ENCODE measurements at places on chromosomes 5 and 9.

- no peak for DNase-seq
Measured at GRCh38 chr5:161165998-161166660, 314.1 kb upstream of the ATP10B start.

DNA sequence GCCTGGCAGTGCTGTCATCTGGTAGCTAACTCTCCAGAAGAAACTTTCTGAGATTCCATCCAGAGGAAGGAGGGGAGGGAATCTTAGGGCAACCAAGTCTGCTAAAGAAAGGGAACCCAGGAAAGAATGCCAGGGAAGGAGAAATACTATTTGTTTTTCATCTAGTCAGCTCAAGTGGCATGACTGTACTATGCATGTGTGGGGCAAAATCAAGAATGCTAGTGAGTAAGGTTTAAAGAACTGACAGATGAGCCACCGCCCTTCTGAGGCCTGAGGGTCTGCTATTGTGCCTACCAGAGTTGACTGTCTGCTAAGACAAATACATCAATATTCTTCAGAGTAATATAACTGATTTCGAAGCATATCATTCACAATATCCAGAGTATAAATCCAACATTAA, 204.2 kb downstream of the SLC12A2 start:
- DNase-seq: no peak

GRCh38 chr9:131273856-131274673, 2.2 kb downstream of the FAM78A start:
- DNase-seq: no peak

- DNase-seq: no peak
Measured at GRCh38 chr9:132582786-132583583, 579 bp downstream of the BARHL1 start.

DNA sequence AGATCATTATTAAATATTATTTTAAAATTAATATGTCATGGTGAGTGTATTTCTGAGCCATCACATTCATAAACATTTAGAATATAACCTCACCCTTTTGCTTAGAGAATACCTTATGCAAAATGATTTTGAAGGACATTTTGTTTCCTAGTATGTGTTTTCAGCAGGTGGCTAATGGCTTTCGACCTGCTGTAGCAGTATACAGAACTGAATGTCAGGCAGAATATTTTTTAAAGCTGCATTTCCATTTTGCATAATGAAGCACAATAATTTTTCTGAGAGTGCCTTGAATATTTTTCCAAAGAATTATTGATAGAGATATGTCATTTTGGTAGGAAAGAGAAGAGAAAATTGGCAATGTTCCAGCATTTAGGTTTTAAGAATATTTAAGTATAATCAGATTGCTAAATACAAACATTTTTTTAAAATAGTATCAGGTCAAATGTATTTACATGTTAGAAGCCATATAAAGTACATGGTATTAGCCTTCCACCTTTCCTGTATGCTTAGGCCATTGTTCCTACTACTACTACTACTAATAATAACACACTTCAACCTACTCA, 42.3 kb downstream of the PAM start:
- DNase-seq: no peak

DNA sequence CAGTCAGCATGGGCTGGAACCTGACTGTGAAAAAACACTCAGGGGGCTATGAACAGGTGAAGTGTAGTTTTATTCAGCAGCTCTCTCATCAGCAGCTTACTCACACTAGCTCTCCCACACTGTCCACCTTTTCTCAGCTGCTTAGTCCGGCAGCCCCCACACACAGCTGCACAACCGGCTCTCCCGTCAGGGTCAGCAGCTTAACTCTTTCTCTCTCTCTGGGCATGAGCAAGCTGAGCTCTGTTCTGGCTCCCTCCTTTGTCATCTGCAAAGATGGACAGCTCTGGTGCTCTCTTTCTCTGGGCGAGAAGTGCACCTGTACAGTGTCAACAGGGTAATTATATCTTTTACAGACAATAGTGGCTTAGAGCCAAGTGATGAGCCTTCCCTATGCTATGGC, 8.2 kb downstream of the DMAC1 start:
- DNase-seq: no peak

GRCh38 chr9:134069480-134070399, 1.9 kb upstream of the BRD3 start:
- DNase-seq: no peak

DNA sequence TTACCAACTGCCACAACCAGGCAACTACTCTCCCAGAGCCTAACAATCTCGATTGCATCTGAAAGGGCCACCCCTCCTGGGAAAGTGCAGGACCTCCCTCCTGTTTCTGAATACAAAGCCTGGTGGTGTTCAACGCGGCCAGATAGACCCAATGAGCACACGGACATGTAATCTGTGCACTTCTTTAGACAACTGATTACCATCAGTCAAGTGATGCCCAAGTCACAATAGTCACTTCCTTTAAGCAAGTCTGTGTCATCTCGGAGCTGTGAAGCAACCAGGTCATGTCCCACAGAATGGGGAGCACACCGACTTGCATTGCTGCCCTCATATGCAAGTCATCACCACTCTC, 739 bp downstream of the C9orf72 start:
- no peak for DNase-seq

- no peak for DNase-seq
Measured at GRCh38 chr5:126004636-126005035, 418.6 kb upstream of the GRAMD2B start.

GRCh38 chr5:60521376-60522291, 178.3 kb downstream of the DEPDC1B start:
- DNase-seq: no peak

- DNase-seq: no peak
Measured at GRCh38 chr5:56003179-56003578, 8.4 kb upstream of the IL6ST start.

- DNase-seq: no peak
Measured at GRCh38 chr9:83598487-83598886, 24.5 kb upstream of the IDNK start.
